NCI-H1436 (cell line): ENCODE measurements at places on chromosomes 3 and 15.

DNA sequence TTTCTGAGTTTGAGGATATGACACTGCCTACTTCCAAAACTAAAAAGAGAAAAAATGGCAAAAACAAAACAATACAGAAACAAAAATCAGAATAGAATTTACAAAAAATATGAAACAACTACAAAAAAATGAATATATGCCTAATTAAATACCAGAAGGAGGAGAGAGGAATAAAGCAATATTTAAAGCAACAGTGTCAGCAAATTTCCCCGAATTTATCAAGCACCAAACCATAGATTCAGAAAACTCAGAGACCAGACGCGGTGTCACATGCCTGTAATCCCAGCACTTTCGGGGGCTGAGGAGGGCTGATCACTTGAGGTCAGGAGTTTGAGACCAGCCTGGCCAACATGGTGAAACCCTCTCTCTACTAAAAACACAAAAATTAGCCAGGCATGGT lies 1360.9 kb downstream of the SI start:
- no peak for DNase-seq

DNA sequence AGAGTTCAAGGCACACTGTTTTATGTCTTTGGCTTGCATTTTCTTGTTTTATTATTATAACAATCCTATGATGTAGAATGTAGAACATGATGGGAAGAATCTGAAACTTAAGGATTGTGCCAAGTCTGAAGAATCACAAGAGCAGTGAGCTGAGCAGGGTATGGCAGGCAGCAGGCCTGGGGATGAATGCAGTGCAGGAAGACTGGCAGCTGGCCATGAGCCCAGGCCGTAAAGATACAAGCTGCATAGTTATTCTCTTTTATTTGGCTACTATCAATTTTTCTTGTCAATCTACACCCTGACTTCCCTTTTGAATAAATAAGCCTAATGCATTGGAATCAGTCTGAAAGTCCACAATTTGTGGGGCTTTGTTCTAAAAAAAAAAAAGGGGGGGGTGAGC lies 89.6 kb upstream of the ARPP21 start:
- DNase-seq: no peak

- DNase-seq: no peak
Observed at GRCh38 chr3:108500728-108501127, 9.7 kb downstream of the MYH15 start.

DNA sequence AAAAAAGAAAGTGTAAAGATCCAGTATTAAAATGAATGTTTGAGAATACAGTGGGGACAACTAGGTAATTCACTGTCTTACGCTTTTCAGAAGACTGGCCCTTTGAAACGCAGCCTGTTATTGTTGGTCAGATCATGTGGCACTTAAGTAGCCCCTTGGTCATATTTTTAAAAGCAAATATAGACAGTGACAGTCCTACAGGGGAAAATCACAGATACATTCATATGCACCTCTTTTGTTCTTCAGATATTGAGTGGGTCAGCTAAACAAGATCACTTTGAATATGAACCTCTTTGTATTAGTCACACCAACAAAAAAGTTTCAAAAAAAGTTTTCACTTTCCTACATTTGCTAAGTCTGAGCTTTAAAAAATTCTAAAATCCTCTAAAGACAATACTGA lies 36.0 kb downstream of the TIGIT start:
- no peak for DNase-seq

DNA sequence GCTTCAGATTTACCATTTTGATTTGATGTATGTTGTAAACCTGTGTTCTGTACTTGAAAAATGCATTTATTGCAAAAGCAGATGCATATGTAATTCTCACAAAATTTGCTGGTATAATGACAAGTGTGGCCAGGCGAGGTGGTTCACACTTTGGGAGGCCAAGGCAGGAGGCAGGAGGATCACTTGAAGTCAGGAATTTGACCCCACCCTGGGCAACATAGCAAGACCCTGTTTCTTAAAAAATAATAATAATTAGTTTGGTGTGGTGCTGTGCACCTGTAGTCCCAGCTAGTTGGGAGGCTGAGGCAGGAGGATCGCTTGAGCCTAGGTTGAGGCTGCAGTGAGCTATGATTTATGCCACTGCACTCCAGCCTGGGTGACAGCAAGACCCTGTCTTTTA lies 4.7 kb upstream of the HYKK start:
- no peak for DNase-seq
